Activated T-helper 1 cell treated with anti-CD3 and anti-CD28 coated beads, Interleukin-2, amount 50 U/mL, for 16 hours (primary cell): ENCODE measurements at places on chromosomes 6 and 20.

DNA sequence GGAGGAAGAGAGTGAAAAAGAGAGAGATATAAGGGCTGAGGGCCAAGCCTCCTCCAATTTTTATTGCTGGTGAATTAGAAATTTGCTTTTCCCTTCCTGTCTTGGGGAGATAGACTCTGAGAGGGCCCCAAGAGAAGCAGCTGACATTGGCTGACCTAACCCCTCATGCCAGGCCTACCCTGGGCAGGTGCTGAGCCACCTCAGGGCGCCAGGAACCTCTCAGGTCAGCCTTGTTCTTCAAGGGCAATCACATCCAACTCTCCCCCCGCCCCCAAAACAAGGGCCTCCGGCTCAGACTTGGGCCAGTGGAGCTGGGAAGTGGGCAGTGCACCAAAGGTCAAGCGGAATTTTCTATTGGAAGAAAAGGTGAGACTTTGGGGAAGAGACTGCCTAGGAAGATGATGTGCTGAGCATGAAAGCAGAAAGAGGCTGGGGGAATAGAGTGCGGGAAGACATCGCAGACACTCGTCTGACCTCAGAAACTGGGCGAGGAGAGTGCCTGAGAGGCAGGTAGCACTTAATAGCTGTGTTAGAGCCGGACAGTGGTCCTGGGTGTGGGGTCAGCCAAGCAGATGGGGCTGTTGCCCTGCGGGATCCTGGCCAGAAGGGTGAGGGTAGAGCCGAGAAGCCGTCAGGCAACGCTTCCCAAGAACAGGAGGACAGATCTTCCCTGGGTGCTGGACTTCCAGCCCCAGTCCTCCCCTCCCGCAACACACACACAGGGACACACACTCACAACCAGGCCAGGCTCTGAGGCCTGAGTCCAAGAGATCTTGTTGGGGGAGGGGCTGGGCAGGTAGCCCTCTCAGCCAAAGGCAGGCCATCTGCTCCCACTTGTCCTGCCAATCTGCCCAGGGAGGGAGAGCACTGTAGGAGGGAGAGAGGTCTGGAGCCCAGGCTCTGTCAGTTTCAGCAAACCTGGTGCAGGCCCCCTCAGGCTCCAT lies 3.7 kb upstream of the FASTKD5 start:
- no peak for DNase-seq

DNA sequence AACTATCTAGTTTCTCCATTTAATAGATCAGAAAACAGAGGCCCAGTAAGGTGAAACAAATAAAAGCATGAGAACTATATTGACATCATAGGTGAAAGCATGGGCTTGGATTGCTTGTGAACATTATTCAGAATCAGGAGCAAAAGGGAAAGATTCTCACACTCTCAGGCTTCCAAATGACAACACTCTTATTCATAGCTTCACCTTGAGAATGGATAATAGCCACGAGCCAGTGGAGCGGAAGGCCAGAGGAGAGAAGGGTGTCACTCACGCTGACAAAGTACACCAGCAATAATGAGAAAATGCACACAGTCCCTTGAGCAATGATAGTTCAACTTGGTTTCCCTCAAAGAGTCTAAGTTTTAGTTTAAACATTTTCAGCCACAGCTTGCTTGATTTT lies 339.0 kb downstream of the TPBG start:
- DNase-seq: no peak

DNA sequence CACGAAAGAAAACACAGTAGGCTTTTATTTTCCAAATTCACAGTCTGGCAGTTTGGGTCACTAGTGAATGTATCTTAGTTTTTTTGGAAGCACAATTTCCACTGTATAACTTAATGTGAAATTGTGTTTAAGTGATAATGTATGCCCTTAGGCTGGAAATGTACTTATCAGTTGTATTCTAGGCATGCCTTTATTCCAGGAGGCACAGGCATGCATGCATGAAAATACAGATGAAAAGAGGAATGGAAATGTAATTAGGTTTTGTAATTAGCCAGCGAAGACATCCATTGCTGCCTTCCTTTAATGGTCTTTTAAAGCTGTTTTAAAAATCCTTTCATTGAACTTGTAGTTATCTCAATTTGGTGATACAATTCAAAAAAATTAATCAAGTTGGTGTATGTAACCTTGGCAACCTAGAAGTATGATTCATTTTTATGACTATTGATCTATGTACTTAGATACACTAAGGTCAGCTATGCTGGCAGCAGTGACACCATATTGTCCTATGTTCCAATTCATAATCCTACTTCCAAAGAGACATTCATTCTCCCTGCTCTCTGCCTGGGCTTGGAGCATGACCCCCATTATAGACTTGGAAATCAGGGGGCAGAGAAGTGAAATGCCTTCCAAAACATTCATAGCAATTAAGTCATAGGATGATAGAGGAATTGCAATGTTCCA lies 73.1 kb downstream of the SNAP25 start:
- no peak for DNase-seq

GRCh38 chr20:19692685-19693119 lies 65.4 kb upstream of the RIN2 start:
- DNase-seq: peak; percentile 2

GRCh38 chr20:39700528-39700927 lies 738.4 kb downstream of the DHX35 start:
- DNase-seq: no peak

- peak; percentile 37 for DNase-seq
These were observed 184.4 kb downstream of the GJA10 start for GRCh38 chr6:90078513-90079289.

GRCh38 chr6:124869416-124869815 lies 92.8 kb upstream of the RNF217 start:
- no peak for DNase-seq

DNA sequence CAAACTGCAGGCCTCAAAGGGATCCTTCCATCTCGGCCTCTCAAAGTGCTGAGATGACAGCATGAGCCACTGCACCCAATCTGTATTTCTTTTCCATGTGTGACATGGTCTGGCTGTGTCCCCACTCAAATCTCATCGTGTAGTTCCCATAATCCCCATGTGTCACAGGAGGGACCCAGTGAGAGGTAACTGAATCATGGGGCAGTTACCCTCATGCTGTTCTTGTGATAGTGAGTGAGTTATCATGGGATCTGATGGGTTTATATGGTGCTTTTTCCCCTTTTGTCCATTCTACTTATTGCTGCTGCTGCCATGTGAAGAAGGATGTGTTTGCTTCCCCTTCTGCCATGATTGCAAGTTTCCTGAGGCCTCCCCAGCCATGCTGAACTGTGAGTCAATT lies 10.3 kb upstream of the BRPF3 start:
- no peak for DNase-seq

- DNase-seq: no peak
These were observed 110.3 kb upstream of the MAP3K4 start for GRCh38 chr6:160881148-160881808.

DNA sequence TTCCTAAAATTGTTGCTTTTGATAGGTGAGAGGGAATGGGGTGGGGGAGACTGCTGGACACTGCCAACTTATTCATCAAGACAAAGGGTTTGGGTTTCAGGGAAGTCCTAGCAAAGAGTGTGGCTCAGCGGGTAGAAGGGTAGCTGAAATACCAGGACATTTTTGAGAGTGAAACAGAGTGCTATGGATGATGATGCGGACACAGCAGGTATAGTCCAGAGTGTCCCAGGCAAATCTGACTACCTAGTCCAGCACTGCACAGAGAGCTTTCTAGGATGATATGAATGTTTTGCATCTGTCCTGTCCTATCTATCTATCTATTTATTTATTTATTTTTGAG lies 154.3 kb downstream of the BCAS1 start:
- DNase-seq: no peak

DNA sequence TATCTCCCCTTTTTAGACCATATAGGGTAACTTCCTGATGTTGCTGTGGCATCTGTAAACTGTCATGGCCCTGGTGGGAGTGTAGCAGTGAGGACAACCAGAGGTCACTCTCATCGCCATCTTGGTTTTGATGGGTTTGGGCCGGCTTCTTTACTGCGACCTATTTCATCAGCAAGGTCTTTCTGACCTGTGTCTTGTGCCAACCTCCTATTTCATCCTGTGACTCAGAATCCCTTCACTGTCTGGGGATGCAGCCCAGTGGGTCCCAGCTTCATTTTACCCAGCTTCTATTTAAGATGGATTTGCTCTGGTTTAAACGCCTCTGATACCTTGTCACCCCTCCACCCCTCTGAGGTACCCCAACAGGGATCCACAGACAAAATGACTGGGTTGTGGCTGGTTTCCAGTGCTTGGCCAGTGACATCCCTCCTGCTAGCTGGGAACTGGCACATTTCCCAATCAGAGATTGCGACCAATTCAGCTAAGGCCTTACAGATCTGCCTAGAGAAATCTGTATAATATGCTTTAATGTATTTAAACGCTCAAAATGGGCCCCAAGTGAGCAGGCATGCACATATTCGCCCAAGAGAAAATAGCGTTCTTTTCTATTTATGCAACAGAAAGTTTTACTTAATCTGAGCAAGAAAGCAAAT lies 315.6 kb upstream of the QKI start:
- no peak for DNase-seq

DNA sequence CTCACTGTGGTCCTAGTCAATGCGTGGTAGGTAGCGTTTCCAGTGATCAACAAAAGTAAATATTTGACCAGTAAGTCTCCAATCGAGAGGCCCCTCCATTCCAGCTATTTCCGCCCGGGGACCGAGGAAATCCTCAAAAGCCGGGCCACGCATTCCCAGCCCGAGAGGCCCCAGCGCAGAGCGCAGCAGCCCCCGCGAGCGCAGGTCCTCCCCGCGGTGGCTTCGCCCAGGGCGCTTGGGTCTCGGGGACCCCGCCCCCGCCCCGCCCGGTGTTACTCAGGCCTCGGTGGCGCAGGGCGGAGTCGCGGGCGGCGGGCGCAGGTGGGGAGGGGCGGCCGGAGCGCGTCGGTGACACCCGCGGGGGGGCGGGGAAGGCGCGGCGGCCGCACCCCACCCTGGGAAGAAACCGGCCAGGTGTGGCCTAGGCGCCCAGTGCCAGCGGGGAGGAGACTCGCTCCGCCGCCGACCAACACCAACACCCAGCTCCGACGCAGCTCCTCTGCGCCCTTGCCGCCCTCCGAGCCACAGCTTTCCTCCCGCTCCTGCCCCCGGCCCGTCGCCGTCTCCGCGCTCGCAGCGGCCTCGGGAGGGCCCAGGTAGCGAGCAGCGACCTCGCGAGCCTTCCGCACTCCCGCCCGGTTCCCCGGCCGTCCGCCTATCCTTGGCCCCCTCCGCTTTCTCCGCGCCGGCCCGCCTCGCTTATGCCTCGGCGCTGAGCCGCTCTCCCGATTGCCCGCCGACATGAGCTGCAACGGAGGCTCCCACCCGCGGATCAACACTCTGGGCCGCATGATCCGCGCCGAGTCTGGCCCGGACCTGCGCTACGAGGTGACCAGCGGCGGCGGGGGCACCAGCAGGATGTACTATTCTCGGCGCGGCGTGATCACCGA lies at the start of gene DSP:
Gene DSP, plus strand, starts transcription at position 497 of the 890 bp plus-strand sequence. Its CDS starts 245 bp downstream, at position 742.
- no peak for DNase-seq

DNA sequence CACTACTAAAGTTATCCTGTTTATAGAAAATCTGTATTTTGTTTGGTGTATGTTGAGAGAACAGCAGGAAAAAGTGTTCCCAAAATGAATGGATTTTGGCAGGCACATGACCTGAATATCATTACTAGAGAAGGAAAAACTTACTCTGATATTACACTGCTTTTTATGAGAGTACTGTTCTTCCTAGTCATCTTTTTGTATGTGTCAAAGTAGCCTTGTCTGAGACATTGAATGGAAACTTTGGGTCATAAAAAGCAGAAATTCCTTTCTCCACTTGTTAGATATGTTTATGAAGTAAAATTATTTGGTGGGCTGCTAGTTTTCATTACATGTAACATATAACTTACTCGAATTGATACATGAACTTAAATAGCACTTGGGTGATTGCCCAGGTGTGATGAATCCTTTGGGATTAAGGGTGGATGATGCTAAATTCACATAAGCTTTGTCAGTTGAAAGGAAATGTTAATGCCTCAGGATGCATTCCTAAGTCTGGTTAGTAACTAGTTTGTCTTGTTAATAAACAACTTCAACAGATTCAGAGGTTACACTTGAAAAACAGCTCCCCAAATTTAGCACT lies 206.7 kb downstream of the CENPW start:
- no peak for DNase-seq
